Bronchial epithelial cell (primary cell): ENCODE measurements at places on chromosomes 6 and 20.

GRCh38 chr20:47204008-47204849 is 152.3 kb downstream of the ZMYND8 start:
- DNase-seq: peak; percentile 97

DNA sequence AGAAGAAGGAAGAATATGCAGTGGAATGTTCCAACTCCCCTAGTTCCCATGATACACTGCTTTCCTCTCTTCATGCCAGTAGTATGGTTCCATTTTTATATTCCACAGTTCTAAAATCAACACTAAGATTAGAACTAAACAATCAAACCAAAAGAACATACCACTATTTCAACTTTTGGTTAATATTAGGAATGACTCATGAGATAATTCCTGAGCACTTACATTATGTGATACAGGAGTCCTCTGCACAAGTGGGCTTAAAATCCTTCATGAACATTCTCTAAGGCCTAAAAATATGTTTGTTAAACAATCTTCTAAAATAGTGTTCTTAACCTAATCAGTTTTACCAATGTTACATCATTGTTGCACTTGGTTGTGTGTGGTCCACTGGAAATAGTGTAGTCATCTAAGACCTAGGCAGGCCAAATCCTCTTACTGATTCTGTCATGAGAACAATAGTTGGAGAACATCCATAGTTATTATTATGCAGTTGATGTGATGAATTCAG is 30.3 kb upstream of the RCAN2 start:
- no peak for DNase-seq

- no peak for DNase-seq
Observed at GRCh38 chr20:36281785-36282380, 24.3 kb upstream of the DLGAP4 start.

- no peak for DNase-seq
Observed at GRCh38 chr20:48772183-48772976, 55.4 kb downstream of the PREX1 start.

GRCh38 chr6:125750692-125751333 is 1.4 kb downstream of the HEY2 start:
- DNase-seq: no peak

GRCh38 chr6:155201461-155202226 is 62.2 kb upstream of the CLDN20 start:
- DNase-seq: peak; percentile 54

DNA sequence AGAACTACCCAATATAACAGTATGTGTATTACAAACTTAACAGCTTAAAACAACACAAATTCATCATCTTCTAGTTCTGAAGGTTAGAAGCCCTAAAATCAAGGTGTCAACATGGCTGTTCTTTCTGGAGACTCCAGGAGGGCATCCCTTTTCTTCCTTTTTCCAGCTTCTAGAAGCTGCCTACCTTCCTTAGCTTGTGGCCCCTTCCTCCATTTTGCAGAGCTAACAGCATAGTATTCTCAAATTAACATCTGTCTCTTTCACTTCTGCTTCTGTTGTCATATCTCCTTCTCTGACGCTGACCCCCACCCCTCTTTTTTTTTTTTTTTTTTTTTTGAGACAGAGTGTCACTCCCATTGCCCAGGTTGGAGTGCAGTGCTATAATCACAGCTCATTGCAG is 52.8 kb upstream of the AKIRIN2 start:
- DNase-seq: no peak

- DNase-seq: no peak
Observed at GRCh38 chr6:169983651-169984050, 232.2 kb downstream of the ERMARD start.

GRCh38 chr6:18391023-18391422 is 3.9 kb downstream of the RNF144B start:
- no peak for DNase-seq

GRCh38 chr6:44708208-44708607 is 320.7 kb downstream of the CDC5L start:
- DNase-seq: no peak

GRCh38 chr6:136600818-136601217 is 50.6 kb upstream of the MAP7 start:
- no peak for DNase-seq

DNA sequence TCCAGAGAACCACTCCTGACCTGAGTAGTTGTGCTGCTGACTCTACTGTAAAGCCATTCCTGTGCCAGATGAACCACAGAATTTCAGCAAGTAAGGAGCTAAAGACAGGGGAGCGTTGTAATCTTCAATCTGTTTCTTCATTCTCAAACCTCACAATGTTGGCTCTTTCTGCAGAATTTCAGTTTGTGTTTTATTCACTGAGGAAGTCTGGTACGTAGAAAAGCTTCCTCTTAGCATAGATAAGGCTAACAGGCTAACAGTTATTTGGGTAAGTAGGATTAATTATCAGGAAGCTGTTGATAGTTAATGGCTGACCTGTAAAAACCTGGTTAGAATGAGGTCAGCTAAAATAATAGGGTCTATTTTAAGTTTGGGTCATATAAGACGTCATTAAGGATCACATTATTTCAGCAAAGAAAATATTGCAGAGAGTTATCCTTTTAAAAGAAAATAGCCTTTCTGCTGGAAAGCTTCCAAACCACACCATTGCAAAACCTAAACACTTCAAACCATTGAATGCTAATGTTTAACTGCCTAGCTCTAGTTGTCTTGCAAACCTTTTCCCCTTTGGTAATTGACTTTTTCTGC is 14.1 kb upstream of the TENT5A start:
- peak; percentile 64 for DNase-seq

DNA sequence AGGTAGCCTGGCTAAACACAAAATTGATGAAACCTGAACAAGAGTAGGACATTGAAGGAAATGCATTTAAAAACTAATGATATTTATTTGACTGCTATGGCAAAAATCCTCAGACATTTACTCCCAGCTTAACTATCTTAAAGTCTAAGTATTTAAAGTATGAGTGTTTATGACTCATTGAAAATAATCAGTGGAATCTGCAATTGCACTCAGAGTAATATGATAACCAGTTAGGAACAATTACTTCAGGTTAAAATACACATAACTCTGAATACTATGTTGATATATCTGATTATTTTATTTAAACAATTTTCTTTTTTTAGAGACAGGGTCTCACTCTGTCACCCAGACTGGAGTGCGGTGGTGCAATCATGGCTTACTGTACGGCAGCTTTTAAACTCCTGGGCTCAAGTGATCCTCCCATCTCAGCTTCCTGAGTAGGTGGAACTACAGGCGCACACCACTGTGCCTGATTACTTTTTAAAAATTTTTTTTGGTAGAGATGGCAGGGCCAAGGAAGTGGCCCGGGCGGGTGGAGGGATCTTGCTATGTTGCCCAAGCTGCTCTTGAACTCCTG is 43.9 kb downstream of the FILIP1 start:
- peak; percentile 72 for DNase-seq

DNA sequence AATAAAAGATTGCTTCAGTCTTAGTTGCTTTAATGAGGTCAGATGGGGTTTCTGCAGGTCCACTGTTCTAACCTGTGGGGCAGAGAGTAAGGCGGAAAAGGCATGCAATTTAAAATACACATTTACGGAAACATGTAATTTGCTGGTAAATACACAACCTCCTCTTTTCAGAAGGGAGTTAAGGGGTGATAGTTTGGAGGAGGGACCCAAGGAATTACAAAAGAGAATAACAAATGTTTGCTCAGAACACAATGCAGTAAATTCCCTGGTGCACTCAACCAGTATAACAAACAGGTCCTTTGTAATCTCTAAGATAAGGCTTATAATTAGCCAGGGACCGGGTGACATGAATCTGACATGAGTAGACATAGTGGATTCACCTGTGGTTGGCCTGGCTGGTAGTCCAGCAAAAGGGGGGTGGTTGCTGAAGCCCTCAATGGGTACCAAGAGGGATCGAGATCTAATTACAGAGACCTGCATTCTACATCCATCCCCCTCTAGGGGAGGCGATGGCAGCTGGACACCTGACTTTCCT is 295.1 kb downstream of the PHACTR1 start:
- DNase-seq: no peak

- no peak for DNase-seq
Observed at GRCh38 chr6:157240059-157240959, 83.0 kb downstream of the TMEM242 start.

GRCh38 chr6:36839749-36840431 is 646 bp upstream of the CPNE5 start:
- no peak for DNase-seq

DNA sequence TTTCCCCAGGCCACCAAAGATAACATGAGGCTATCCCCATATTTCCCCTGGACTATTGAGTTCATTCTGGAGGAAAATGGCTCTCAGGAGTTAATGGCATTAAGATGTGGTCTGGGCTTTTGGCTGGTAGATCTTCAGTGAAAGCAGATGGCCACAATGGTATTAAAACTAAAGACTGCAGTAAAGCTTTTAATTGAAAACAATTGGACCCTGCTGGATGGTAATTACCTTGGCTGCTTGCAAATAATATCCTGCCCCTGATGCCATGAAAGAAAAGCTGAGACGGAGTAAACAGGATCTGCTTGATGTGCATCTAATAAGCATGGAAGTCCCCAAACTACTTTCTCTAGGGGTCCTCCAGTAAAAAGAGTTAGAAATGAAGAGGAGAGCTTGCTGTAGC is 255.8 kb downstream of the QKI start:
- no peak for DNase-seq

- no peak for DNase-seq
Observed at GRCh38 chr6:32807020-32807580, 9.7 kb downstream of the HLA-DOB start.

- DNase-seq: peak; percentile 48
Observed at GRCh38 chr6:34602318-34603111, 46.4 kb upstream of the SPDEF start.

DNA sequence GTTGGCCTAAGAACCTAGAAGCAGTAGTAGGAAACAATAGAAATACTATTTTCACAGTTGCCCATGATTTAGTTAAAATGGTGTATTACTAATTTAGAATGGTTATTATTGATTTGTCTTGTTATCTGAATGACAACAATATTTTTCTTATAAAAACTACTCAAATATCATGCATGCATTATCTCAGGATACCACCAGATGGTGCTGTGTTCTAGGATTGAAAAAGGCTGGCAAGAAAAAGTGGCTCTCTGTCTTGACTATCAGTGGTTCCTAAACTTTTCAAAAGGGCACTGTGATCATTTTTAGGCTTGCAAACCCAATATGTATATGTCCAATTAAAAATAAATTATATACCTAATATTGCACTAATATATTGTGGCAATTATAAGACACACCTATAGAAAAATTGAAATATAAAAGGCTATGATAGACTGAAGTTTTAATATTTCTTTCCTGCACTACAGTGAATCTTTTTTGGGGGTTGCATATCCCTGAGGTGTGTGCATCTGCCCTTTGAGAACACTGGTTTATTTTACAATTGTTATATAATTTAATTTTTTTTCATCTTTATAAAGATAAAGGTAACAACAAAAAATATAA is 131.7 kb upstream of the MLIP start:
- DNase-seq: peak; percentile 60

DNA sequence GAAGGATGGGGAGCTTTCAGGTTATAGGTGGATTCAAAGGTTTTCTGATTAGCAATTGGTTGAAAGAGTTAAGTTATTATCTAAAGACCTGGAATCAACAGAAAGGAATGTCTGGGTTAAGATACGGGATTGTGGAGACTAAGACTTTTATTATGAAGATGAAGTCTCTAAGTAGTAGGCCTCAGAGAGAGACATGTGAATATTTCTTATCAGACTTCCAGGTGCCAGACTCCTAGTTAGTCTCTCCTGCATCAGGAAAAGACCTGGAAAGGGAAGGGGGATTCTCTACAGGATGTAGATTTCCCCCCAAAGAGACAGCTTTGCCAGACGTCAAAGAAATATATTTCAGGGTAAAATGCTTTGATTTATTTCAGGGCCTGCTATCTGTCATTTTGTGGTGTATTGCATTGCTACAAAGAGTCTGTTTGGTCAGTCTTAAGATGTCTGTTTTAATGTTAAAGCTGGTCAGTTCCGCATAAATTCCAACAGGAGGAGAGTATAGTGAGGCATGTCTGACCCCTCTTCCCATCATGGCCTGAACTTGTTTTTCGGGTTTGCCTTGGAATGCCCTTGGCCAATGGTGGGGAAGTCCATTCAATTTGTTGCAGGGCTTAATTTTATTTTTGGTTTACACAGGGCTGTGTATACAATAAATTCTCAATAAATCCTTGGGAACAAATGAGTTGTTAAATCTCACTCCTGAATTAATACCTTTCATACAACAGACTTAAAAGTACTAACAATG is 103.4 kb upstream of the RALGAPA2 start:
- peak; percentile 3 for DNase-seq

DNA sequence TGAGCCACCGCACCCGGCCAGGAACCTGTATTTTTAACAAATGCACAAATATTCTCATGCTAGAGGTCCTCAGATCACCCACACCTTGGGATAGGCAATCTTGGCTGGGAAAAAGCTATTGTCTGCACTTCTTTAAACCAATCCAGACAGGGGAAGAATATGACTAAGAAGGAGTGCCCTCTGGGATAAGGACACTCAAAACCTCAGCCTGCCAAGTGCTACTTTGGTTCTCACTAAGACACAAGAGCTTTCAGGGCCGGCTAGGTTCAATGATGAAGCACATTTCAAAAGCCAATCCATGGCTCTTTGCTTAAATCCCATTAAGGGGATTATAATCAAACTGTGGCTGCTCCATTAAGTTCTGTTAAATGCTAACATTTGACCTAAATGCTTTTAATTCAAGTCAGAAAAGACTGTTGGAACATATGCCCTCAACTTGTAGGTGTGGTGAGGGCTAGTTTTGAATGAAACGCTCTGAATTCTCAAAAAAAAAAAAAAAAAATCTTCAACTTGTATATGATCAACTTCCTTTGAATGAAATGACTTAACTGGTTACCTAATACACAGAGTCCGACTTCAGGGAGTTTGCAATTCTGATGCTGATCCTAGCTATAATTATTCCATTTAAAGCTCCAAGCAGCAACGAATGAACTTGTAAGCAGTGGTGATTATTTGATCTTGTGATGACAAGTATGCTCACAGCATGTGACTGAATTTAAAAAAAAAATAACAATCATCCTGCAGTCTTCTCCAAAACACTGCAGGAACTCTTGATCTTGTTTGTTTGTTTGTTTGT is 56.6 kb downstream of the SLC23A2 start:
- DNase-seq: peak; percentile 34

DNA sequence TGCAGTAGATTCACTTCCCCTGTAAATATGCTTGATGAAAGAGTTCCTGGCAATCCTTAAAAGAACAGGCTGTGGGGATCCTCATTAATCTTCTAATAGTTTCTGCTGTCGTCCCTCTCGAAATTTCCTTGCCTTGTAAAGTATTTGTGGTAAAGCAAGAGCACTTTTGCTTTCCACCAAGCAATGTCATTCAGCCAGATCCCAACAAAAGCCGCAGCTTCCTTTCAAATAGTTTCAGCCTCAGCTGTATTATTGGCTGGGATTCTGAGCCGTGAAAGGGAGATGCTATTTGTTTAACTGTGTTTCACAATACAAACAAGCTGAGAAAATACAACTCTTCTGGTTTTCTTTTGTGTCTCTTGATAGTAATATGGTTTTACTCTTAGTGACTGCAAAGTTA is 48.9 kb upstream of the EPHA7 start:
- peak; percentile 1 for DNase-seq

- DNase-seq: no peak
Observed at GRCh38 chr6:128057946-128058345, 157.1 kb upstream of the THEMIS start.
